Keratinocyte (primary cell): ENCODE measurements at places on chromosomes 4 and X. TPM values are rescaled to one million over a fixed set of nuclear protein-coding genes. Genes with fewer than 3 reads are reported as not detected.

PNMA3 gene
- polyA plus RNA-seq, result 0.03 TPM in 1 of 3 replicates, not detected in the others

DNA sequence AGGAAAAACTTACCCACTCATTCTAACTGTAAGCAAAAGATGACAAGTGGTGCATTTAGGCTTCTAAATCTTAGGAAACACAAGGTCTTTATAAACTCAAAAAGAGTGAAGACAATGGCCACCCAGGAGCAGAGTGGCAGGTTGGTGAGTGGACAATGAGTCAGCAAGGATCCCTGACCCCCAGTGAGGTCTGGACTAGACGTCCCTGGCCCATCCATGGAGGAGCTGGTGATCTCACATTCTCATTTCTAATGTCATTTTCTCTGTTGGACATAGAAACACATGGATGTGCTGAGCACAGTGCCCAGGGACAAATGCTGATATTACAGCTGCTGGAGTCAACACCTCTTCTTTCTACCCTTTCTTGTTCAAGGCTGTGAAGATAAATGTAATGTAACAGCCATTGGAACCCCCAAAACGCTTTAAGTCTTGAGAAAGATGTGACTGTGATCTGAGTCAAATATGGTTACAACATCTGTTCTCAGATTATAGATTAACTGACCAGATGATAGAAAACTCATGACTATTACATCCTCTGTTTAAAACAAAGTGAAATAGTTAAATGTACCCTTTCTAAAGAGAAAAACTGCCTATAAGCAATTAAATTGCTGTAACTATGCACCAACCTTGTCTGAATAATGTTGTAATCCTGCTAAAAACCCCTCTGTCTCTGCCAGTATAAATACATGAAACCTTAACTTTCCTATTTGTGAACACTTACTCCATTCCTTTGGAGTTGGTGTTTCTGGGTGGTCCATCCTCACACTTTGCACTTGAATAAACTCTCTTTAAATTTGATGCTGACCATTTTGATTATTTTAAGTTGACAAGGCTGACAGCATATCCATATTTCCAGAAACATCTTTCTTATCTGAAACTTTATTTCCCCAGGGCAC lies 92.7 kb downstream of the USP46 start:
- H3K4me1 ChIP-seq, result peaks cover 2% of the 10 kb centered on the region
- DNase-seq, result no peak
- H3K27me3 ChIP-seq, result no peaks in the 10 kb centered on the region
- no peak overlapping the region for H3K27ac ChIP-seq
- H3K4me3 ChIP-seq, result no peak overlapping the region
- no peaks in the 10 kb centered on the region for H3K36me3 ChIP-seq

RPS6KA6 gene
- polyA plus RNA-seq, result 1.6 to 2.7 TPM (median 2.4 TPM) in 3 replicates

- DNase-seq, result no peak
- no peaks in the 10 kb centered on the region for H3K36me3 ChIP-seq
- no peak overlapping the region for H3K27ac ChIP-seq
- H3K4me1 ChIP-seq, result no peaks in the 10 kb centered on the region
- H3K27me3 ChIP-seq, result no peaks in the 10 kb centered on the region
Observed at GRCh38 chr4:125131891-125132680, 182.7 kb upstream of the FAT4 start.

DNA sequence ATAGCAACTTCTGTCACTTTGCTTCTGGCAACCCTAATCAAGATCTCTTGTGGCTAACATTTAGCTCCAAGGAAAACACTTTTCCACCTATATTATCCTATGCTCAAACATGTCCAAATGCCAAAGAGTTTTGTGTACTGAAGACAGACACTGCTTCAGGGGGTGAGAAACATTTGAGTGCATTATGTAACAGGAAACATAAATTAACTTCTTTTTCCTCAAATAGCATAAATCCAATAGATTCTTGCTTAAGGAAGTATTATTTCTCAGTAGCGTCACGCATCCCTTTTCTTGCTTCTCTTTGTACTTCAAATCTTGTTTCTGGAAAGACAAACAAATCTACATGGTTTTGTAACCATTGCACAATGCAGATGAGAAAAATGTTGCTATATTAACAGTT lies 839.1 kb downstream of the GLUD2 start:
- H3K27ac ChIP-seq, result no peak overlapping the region
- no peaks in the 10 kb centered on the region for H3K27me3 ChIP-seq
- DNase-seq, result no peak
- H3K4me3 ChIP-seq, result no peak overlapping the region
- peaks cover 13% of the 10 kb centered on the region for H3K4me1 ChIP-seq

NDNF gene
- polyA plus RNA-seq, result not detected in 3 replicates

- no peaks in the 10 kb centered on the region for H3K4me1 ChIP-seq
- peaks cover 90% of the 10 kb centered on the region for H3K27me3 ChIP-seq
- H3K4me3 ChIP-seq, result no peak within 1 kb of the TSS
- H3K27ac ChIP-seq, result no peak within 1 kb of the TSS
Observed at GRCh38 chrX:140504371-140505324, at the start of gene SOX3. Gene SOX3 (minus strand): TSS chrX:140505069. CDS start chrX:140505060, 9 bp downstream.

GRCh38 chrX:109696146-109696740 lies 36.8 kb downstream of the ACSL4 start:
- no peaks in the 10 kb centered on the region for H3K4me1 ChIP-seq
- peaks cover 3% of the 10 kb centered on the region for H3K27me3 ChIP-seq
- H3K4me3 ChIP-seq, result no peak overlapping the region
- DNase-seq, result no peak
- no peak overlapping the region for H3K27ac ChIP-seq

CT45A10 gene
- polyA plus RNA-seq, result not detected in 3 replicates

DNA sequence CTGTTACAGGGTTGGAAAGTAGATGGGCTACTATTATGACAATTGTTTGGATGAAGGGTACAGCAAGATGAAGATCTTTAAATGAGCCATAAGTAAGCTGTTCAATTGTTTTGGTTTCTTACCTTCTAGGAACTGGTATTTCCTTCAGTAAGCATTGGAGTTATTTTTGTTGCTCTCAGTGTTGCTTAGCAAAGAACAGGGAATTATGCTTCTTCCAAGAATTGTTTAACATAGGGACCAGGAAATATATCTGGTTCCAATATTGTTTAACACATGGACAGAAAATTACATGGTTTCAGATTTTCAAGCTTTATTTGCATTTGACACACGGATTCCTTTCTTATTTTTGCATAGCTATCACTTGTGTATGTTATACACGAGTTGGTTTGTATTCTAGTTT lies 1999.0 kb downstream of the ARAP2 start:
- no peak for DNase-seq
- H3K4me1 ChIP-seq, result no peaks in the 10 kb centered on the region
- H3K27ac ChIP-seq, result no peak overlapping the region
- H3K4me3 ChIP-seq, result no peak overlapping the region

DNA sequence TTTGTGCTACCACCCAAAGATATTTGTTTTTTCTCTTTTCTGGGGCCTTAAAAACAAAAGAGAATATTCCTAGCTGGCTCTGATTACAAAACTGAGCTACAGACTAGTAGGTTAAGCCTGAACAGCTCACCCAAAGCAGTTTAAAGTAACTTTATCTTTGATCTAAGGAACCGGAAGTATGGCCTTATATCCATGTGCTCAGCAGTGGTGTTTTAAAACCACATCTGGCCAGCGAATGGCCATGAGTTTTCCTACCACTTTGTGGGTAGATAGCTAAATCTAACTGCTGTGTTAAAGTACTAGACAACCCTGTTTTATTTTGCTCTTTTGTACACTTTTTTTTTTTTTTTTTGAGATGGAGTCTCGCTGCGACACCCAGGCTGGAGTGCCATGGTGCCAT lies 24.6 kb downstream of the ADGRG4 start:
- H3K27ac ChIP-seq, result no peak overlapping the region
- no peaks in the 10 kb centered on the region for H3K36me3 ChIP-seq
- H3K4me1 ChIP-seq, result no peaks in the 10 kb centered on the region
- H3K27me3 ChIP-seq, result no peaks in the 10 kb centered on the region
- no peak for DNase-seq

GRCh38 chr4:143253166-143253565 lies 68.4 kb downstream of the USP38 start:
- H3K4me3 ChIP-seq, result no peak overlapping the region
- peak overlapping the region; percentile 2 for H3K27ac ChIP-seq
- H3K27me3 ChIP-seq, result no peaks in the 10 kb centered on the region

HHIP gene
- polyA plus RNA-seq, result 0.08 to 0.44 TPM (median 0.20 TPM) in 3 replicates

SCD5 gene
- polyA plus RNA-seq, result 33.5 to 42.5 TPM (median 39.4 TPM) in 3 replicates

CRMP1 gene
- 0.01 to 0.03 TPM in 2 of 3 replicates, not detected in the other for polyA plus RNA-seq

DNA sequence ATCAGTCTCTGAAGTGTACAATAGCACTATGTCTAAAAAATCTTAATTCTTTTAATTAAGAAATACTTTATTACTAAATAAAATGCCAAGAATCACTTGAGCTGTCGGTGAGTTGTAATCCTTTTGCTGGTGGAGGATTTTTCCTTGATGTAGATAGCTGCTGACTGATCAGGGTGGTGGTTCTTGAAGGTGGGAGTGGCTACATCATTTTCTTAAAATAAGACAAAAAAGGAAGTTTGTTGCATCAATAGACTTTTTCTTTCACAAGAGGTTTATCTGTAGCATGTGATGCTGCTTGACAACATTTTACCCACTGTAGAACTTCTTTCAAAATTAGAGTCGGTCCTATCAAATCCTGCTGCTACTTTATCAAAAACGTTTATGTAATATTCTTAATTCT lies 68.8 kb upstream of the ZC4H2 start:
- DNase-seq, result no peak
- no peak overlapping the region for H3K27ac ChIP-seq
- no peaks in the 10 kb centered on the region for H3K27me3 ChIP-seq

UXT gene
- 87.4 to 102 TPM (median 93.1 TPM) in 3 replicates for polyA plus RNA-seq

CLNK gene
- polyA plus RNA-seq, result not detected in 3 replicates

GRCh38 chr4:100504086-100504874 lies 13.5 kb downstream of the EMCN start:
- H3K36me3 ChIP-seq, result no peaks in the 10 kb centered on the region
- no peaks in the 10 kb centered on the region for H3K27me3 ChIP-seq

DUSP9 gene
- 0.47 to 0.57 TPM (median 0.50 TPM) in 3 replicates for polyA plus RNA-seq

NAP1L3 gene
- 0.44 to 0.61 TPM (median 0.55 TPM) in 3 replicates for polyA plus RNA-seq

SNCA gene
- 39.7 to 71.0 TPM (median 61.3 TPM) in 3 replicates for polyA plus RNA-seq

DNA sequence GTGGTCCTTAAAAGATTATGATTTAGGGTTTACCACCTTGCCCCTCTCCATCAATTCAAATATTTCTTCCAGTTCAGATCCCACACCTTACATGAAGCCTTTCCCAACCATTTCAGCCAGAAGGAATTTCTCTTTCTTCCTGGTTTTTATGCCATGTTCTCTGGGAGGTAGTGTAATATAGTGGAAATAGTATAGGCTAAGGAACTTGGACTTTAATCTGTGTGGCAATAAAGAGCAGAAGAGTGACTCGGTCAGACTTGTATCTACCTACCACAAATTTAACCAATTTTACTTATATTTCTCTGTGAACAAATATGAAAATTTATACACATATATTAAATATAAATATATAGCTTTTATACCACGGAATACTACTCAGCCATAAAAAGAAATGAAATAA lies 18.4 kb upstream of the CISD2 start:
- no peaks in the 10 kb centered on the region for H3K27me3 ChIP-seq
- no peaks in the 10 kb centered on the region for H3K36me3 ChIP-seq
- no peak overlapping the region for H3K4me3 ChIP-seq

DNA sequence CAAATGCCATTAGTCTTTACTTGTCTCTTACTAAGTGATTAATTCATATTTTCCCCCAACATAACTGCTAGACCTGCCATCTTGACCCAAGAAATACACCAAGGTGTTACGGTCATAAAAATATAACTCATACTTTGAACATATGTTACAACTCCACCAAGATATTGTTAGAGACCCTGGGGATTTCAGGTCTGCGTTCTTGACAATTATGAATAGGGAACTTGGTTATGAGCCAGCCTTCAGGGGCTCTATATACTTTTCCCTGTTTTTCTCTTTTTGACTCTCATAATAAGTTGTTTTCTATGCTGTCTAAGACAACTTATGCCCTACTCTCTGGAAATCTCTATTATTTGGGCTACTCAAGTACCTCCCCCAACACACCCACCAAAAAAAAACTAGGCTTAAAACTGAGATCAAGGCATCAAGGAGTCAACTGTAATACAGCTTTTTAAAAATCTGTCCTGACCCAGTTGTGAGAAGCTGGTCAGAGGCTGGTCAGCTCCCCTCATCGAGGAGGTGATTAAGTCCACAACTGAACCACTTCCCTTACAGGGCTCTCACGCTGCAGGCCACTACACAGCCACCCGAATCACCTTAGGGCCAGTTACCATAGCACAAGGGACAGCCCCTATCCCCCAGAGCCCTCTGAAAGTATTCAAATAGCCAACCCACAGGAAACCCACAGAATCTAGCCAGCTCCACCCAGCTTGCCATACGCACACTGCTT lies 10.5 kb upstream of the TLR3 start:
- H3K27me3 ChIP-seq, result no peaks in the 10 kb centered on the region
- no peak overlapping the region for H3K27ac ChIP-seq

- H3K4me3 ChIP-seq, result peak overlapping the region; percentile 49
- H3K36me3 ChIP-seq, result no peaks in the 10 kb centered on the region
- no peaks in the 10 kb centered on the region for H3K27me3 ChIP-seq
- DNase-seq, result no peak
Observed at GRCh38 chrX:49309401-49309981, 6.0 kb downstream of the GAGE10 start.

- no peak overlapping the region for H3K27ac ChIP-seq
- H3K27me3 ChIP-seq, result peaks cover 3% of the 10 kb centered on the region
Observed at GRCh38 chr4:107793996-107794395, 30.7 kb upstream of the SGMS2 start.
